ENCODE measurements at places on chromosomes 7 and 10.

- DNase-seq = no peak
These were observed 4.8 kb upstream of the POLR1F start for GRCh38 chr7:19713676-19714075.

DNA sequence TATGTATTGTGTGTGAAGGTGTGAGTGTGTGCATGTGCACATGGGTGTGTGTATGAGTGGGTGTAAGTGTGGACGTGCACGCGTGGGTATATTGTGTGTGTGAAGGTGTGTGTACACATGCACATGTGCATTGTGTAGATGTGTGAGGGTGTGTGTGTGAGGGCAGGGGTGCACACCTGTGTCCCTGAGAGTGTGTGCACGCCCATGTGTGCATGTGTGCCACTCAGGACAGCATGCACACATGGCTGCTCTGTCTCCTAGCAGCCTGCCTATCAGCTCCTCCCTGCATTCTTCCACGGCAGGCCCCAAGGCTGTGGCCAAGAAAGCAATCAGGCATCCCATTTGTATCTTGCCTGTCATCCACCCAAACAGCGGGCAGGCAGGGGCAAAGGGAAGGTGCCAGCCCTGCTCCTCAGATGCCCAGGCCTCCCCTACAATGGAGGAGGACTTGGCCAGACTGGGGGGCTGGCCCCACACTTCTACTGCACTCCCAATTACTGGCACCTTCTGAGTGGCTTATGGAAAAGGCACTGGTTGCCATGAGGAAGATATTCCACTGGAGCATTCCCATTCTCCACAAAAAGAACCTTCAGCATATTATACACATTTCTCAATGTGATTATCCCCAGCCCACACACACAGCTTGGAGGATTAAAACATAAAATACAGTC is 380.4 kb upstream of the ZMIZ1 start:
- DNase-seq = no peak

DNA sequence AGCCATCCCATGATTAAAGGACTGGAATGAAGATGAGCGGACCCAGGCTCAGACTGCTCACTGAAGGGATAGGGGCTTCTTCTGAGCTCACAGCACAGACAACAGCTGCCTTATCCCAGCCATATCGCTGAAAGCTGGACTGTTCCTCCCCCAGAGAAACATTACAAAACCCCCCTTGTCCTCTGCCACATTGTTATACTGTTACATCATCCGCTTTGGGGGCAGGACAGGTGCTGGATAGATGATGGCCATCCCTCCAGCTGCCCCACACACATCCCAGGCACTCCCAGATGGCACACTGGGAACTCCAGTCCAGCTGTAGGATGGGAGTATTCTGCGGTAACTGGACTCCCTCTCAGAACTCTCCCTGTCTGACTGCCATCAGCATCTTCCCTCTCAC is 58.7 kb upstream of the BTRC start:
- DNase-seq = no peak

DNA sequence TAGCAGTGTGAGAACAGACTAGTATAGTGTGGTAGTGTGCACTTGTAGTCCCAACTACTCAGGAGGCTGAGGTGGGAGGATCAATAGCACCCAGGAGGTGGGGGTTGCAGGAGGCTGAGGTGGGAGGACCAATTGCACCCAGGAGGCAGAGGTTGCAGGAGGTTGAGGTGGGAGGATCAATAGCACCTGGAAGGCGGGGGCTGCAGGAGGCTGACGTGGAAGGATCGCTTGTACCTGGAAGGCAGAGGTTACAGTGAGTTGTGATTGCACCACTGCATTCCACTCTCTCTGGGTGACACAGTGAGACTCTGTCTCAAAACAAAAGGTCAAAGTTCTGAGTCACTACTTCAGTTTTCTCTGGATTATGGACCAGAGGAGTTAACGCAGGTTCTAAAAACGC is 22.6 kb upstream of the DIP2C start:
- no peak for DNase-seq

DNA sequence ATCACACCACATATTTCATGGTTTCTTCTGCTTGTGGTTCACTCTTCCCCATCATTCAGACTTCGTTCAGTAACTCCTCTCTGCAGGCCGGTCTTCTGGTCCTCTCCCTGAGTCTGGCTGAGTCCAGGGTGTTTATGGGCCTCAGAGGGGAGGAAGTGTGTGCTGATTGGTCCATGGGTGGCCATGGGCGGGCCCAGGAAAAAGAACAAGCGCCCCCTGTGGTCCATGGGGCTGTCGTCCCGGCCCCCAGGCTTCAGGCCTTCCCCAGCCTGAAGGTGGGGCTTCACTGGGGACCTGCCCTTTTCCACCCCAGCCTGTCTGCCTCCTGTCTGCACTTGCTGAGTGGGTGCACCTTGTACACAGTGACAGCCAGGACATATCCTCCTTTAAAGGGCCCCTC is 123.7 kb downstream of the VIPR2 start:
- DNase-seq = no peak

Data from upper lobe of right lung (tissue), 1 donor.